ENCODE measurements at places on chromosomes 7 and 10.

GRCh38 chr7:66522518-66522917 lies 106.2 kb upstream of the KCTD7 start:
- no peak for DNase-seq
- no peak overlapping the region for H3K4me3 ChIP-seq
- no peaks in the 10 kb centered on the region for H3K27me3 ChIP-seq
- no peaks in the 10 kb centered on the region for H3K36me3 ChIP-seq
- no peak overlapping the region for H3K27ac ChIP-seq

- peak overlapping the region; percentile 25 for H3K4me3 ChIP-seq
- peaks cover 97% of the 10 kb centered on the region for H3K4me1 ChIP-seq
- H3K27me3 ChIP-seq: no peaks in the 10 kb centered on the region
- peak overlapping the region; percentile 60 for H3K27ac ChIP-seq
- peaks cover 23% of the 10 kb centered on the region for H3K36me3 ChIP-seq
Measured at GRCh38 chr10:102649797-102650654, 5.7 kb downstream of the TRIM8 start.

DNA sequence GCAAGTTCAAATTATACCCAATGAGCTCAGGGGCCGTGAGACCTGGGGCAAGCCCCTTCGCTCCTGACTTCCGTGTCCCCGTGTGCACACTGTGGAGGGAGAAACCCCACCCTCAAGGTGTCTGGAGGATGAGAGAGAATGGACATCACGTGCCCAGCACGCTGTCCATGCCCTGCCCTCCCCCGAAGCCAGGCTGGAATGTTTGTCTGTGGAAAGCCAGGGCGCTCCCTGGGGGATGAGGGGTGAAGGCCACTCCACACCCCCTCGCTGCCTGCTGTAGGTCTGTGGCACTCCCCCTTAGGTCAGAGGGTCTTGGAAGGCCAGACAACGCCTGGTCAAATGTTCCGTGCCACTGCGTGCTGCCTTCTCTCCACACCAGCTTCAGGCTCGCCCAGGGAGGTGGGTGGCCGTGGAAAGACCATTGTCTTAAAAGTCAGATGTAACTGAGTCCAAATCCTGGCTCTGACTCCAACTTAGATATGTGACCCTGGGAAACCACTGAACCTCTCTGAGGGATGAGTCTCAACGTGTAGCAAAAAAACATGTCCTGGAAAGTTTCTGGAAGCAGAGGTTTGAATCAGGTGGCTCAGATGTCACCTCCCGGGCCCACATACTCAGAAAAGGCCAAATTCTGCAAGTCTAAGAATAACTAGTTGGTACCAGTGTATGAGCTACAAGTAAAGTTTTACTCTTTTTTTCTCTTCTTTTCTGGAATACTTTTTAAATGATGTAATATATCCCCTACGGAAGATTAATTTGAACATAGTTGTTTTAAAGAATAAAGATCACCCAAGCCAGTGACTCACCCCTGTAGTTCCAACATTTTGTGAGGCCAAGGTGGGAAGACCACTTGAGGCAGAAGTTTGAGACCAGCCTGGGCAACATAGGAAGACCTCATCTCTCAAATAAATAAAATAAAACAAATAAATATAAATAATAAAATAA lies 24.9 kb downstream of the RCC1L start:
- peaks cover 49% of the 10 kb centered on the region for H3K36me3 ChIP-seq
- no peak overlapping the region for H3K4me3 ChIP-seq
- no peak overlapping the region for H3K27ac ChIP-seq
- no peak for DNase-seq
- no peaks in the 10 kb centered on the region for H3K27me3 ChIP-seq
- no peaks in the 10 kb centered on the region for H3K4me1 ChIP-seq

GRCh38 chr10:16644146-16644545 lies 122.5 kb upstream of the C1QL3 start:
- H3K27me3 ChIP-seq: no peaks in the 10 kb centered on the region
- no peak overlapping the region for H3K27ac ChIP-seq
- no peaks in the 10 kb centered on the region for H3K4me1 ChIP-seq
- peaks cover 7% of the 10 kb centered on the region for H3K36me3 ChIP-seq
- H3K4me3 ChIP-seq: no peak overlapping the region
- no peak for DNase-seq

- H3K4me1 ChIP-seq: peaks cover 45% of the 10 kb centered on the region
- H3K27me3 ChIP-seq: no peaks in the 10 kb centered on the region
- H3K4me3 ChIP-seq: no peak overlapping the region
- no peak overlapping the region for H3K27ac ChIP-seq
- no peak for DNase-seq
Measured at GRCh38 chr7:30474893-30475292, 3.7 kb downstream of the NOD1 start.

Measured in T-cell (primary cell).